ENCODE measurements at places on chromosomes 4 and X.

DNA sequence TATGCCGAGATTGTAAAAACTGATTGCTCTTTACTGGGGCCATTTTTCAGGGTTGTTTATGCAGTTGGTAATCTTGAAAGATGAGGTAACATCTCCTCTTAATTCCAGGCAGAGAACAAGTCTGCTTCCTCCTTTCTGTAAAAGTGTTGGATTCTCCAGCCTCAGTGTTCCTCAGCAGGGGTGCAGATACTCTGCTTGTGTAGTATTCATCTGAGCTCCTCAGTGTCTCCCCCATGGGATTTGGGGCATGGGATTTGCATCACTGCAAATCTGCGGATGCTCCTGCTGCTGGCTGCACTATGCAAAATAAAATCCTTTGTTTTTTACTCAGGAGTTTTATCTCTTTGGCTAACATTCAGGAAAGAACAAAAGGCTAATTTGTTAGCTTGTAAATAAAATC is 104.9 kb upstream of the ATP8A1 start:
- no peak for DNase-seq

GRCh38 chr4:176443646-176444409 is 124.1 kb downstream of the SPCS3 start:
- no peak for DNase-seq

- no peak for DNase-seq
Measured at GRCh38 chr4:70666369-70666768, at the start of gene JCHAIN. Gene JCHAIN, minus strand, starts transcription at chr4:70666508. Its CDS starts 18 bp downstream, at chr4:70666490.

DNA sequence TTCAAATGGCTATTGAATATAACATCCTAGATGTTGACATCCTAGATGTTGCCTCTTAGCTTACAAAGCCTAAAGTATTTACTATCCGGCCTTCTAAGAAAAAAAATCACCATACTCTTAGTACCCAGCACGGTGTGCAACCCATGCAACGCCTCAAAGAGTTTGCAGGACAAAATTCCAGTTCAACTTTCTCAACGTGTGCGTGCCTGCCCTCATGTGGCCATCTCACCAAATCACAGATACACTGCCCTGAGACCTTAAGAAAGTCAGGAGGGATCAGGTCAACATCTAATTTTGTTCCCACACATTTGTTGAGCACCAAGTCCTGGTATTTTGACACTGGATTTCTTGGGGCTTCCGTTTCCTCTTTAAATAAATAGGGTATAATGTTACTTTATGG is 68.3 kb downstream of the CRMP1 start:
- peak; percentile 46 for DNase-seq

All from WERI-Rb-1 (cell line).